CD14-positive monocyte (primary cell): ENCODE measurements at places on chromosomes 6 and 20.

- no peak for DNase-seq
Measured at GRCh38 chr20:47206962-47207641, 149.4 kb downstream of the ZMYND8 start.

DNA sequence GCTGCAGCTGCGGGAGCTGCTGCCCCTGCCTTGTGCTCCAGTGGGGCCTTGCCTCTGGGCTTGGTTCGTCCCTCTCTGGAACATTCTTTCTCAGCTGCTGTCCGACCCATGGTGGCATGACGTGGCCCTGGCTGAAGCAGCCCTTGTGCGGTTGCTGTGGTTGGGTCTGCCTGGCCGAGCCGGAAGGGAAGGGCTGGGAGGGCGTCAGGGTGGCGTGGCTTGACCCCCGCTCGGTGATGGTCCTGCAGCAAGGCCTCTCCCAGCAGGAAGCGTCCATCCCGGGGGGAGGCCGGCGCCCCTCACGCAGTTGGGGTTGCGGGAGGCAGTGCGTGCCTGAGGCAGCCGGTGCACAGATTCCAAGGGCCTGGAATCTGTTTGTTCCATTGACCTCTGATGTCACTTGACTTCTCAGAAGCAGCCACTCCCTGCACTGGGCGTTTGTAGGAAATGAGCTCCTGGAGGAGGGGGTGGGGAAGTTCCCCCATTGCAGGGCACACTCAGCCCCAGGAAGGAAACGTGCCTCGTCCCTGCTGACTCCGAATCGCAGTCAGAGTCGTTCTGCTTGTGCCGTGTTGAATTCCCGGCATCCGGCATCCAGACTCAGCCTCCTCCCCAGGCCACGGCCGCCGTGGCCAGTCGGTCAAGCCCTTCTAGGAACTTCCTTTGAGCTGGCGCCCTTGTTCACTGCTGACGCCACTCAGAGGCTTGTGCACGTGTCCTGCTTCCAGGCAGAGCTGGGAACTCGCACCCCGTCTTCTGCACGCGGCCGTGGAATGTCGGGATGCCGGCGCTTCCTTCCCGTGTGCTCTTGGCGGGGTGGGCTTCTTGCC lies 9.7 kb upstream of the TNFRSF6B start:
- peak; percentile 98 for DNase-seq

GRCh38 chr20:31989030-31989645 lies 21.1 kb upstream of the CCM2L start:
- DNase-seq: no peak

DNA sequence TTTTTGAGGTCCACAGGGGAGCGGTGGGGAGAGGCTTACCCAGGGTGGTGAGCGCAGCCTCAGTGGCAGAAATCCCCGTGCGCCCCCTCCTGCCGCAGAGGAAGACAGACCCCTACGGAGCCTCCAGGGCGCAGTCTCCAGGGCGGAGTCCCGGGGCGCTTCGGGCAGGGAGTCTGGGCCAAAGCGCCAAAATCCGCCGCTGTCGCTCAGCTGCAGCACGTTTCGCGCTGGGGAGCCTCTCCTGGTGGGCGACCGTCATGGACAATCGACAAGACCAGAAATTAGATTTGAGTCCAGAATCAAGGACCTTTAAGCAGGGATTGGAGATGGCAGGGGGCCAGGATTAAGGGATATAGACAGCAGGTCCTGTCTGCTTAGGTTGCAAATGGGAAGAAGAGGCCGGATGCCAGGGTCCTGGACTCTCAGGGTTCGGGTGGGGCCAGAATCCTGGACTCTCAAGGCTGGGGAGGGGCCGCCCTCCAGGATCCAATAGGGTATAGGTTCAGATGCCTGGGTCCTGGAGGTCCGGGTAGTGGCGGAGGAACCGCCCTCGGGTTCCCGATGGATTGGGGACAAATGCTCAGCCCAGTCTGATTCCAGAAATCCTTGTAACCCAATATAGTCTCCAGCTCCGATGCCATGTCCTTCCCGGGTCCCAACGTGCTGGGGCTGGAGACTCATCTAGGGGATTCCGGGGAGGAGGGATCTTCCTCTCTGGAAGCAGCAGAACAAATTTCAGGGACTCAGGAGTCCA lies 7.9 kb upstream of the HLA-E start:
- DNase-seq: no peak

DNA sequence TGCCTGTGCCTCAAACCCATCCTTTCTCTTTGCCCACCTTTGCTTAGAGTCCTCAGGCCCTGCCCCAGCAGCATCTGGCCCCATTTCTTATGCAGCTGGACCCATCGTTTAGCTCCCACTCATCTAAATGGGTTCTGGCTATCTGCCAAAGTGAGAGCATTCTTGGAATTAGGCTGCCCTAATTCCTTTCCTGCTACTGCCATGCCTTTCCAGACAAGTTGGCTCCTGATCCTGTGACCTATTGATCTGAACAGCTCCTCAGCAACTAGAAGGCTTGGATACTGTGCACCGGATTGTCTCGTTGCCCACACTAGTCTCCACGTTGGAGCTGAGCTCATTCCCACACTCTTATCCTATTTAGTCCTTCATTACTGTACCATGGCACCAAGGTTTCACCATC lies 22.9 kb downstream of the DZANK1 start:
- DNase-seq: no peak
